ENCODE measurements at places on chromosomes 5 and 9.

GRCh38 chr9:128404560-128404959 is 16.1 kb upstream of the CERCAM start:
- DNase-seq, result no peak

DNA sequence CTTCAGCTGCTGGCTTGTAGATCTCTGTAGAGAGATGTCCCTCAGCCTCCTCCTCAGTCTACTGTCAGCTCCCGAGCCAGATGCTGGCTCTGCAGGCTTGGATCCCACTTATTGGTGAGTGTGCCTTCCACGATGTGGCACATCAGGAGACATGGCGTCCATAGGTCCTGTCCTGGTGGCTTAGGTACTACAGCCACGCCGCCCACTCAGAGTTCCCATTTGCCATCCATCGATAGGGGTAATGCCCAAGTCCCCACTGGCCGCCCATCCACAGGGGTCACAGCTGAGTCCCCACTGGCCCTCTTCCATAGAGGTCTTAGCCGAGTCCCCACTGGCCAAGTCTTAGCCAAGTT is 17.3 kb downstream of the EXOC3 start:
- DNase-seq, result no peak

DNA sequence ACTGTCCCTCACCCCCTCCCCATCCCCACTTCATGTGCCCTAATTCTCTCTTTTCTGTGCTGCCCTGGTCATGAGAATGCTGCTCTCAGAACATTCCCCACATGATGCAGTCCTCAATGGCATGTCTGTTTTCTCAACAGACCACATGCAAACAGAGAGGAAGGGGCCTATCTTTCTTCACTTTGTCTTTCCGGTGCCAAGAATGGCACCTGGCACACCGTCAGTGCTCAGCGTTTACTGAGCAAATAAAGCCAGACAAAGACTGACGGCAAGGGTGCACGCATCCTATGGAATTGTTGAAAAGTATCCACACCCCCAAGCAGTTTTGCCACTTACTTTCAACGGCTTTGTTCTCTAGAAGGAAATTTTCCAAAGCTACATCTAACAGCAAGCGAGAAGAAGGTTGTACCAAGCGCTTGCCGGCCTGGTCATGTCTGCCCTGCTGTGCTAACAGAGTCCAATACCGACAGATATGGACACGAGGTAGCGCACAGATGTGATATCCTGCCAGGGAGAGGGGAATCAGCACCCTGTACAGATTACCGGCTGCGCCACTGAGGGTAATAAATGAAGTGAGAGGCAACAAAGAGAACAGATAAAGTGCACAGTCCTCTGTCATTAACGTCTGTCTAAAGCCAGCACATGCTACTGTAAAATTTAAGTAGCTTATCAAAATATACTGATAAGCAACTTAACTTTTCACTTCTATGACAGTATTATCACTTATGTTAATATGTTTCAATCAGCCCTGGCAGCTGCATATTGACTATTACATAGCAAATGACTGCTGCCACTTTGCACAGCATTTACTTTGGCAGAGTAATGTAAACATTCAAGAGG is 251.7 kb downstream of the DENND1A start:
- DNase-seq, result no peak

GRCh38 chr9:131233556-131233955 is 42.8 kb downstream of the FAM78A start:
- no peak for DNase-seq

- no peak for DNase-seq
Measured at GRCh38 chr5:1078206-1078605, 33.7 kb downstream of the SLC12A7 start.

DNA sequence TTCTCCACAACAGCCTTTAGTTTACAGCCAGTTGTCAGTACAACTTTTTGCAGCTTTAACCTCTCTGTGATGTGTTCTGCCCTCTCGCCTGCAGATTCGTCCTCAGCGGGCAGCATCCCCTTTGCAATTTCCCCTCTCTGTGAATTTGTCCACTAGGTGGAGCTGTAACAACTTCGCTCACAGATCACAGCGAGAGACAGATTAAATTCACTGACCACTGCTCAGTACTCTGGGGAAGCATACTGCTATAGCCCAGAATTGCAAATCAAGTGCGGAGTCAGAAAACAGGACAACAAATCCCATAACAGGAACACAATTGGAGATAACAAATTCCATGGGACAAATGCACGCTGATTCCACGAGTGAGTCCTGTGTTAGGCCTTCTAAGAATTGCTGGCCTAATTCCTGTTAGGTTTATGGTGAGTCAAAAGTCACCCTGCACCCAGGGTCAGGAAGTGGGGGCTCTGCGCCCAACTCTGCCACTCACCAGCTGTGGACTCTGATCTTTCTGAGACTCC is 2124.9 kb downstream of the MAT2B start:
- no peak for DNase-seq

- no peak for DNase-seq
Measured at GRCh38 chr9:126586236-126586635, 27.5 kb upstream of the LMX1B start.
